ENCODE measurements at places on chromosomes 7 and 10. TPM values are rescaled to one million over a fixed set of nuclear protein-coding genes. Genes with fewer than 3 reads are reported as not detected.

Gene CTAGE6
- not detected for total RNA-seq

Gene USP54
- 19.1 TPM for total RNA-seq

Gene CYP2E1
- 0.50 TPM for total RNA-seq

- no peak for DNase-seq
These were observed 262.2 kb downstream of the ZMYND11 start for GRCh38 chr10:397321-398068.

DNA sequence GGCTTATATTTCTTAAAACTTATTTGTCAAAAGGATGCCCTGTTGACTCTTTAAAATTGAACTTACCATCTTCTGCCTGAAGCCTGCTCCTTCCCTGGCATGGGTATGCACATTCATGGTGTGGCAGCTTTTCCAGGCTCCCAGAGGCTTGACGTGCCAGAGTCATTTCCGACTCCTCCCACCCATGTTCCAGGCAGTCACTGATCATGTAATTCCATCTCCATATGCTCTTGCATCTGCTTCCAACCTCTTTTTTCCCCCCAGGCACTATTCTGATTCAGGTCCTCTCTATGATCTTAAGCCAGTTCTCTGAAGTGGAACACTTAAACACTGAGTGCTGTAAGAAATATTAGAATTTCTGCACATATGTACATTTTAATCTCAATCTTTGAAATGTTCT is 82.2 kb downstream of the CFAP58 start:
- no peak for DNase-seq

- no peak for DNase-seq
These were observed 26.2 kb downstream of the BUB3 start for GRCh38 chr10:123180101-123181090.

DNA sequence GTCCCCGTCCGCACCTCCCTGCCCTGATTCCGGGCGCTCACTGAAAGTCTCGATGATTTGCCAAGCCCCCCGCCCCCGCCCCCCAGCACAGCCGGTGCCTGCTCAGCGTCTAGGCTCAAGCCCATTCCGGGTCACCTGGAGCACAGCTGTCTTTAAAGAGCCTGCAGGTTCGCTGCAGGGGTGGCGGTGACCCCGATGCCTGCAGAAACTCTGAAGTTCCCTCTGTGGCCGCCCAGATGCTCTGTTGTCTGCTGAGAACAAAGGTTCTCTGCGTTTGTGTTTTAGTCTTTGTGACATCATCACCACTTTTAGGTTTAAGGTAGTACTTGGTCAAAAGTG is 780 bp downstream of the VENTX start:
- no peak for DNase-seq

DNA sequence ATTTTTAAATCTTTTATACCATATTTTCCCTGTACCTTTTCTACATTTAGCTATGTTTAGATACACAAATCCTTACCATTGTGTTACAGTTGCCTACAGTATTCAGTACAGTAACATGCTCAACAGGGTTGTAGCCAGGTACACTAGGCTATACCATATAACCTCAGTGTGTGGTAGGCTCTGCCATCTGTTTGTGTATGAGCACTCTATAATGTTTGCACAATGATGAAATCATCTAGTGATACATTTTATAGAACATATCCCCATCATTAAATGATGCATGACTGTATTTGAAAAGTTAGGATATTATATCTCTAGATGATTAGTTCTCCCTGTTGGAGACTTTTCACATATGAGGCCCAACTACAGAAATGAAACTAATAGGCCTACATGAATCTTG is 188.6 kb downstream of the STK31 start:
- DNase-seq: no peak

GRCh38 chr10:52782554-52782953 is 10.0 kb upstream of the MBL2 start:
- DNase-seq: no peak

GRCh38 chr10:48363617-48364355 is 57.3 kb downstream of the MAPK8 start:
- DNase-seq: peak; percentile 69

GRCh38 chr10:87532696-87533095 is 28.0 kb downstream of the MINPP1 start:
- no peak for DNase-seq

- no peak for DNase-seq
These were observed 5.8 kb downstream of the FBH1 start for GRCh38 chr10:5895804-5896203.
